NB4 (cell line): ENCODE measurements at places on chromosomes 2 and 18.
A peak's percentile ranks its signal among the peaks of the same experiment; 100 is the strongest.

GRCh38 chr2:29782087-29782486, 139.3 kb downstream of the ALK start:
- DNase-seq = no peak

DNA sequence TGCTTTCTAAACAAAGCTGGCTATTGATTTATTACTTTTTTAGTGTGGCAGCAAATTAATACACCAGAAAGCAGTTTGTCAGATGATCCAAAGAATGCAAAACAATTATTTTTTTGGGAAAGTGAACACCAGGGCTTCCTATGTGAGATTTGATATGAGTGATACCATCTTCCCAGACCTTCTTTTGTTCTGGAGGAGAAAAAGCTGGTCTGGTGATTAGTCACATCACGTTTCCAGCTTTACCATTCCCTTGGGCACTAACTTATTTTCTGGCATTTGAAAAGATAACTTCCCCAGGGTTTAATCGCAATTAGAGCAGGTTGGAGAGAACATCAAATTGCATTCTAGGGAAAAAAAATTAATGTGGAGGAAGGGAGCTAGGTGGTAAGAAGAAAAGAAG, 182.9 kb upstream of the TANK start:
- no peak for DNase-seq

DNA sequence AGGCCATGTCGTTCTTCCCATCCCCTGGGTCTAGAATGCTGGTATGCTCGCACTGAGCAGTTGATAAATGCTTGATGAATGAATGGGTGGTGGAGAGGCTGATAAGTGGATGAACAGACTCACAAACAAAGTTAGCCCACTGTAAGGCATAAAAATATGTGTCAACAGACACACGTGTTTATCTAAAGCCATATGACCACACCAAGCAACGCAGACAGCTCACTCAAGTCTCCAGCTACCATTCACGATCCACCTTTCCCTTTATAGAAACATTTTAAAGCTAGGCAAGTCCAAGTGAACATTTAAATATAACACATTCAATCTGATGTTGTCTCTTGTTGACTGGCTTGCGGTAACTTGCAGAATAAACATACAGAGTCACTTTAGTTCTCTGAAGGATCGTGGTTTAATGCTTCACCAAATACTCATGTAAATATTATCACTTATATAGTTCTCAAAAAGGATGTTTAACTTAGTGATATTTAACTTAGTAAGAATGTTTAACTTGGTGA, 105.5 kb downstream of the NOL10 start:
- DNase-seq = no peak

DNA sequence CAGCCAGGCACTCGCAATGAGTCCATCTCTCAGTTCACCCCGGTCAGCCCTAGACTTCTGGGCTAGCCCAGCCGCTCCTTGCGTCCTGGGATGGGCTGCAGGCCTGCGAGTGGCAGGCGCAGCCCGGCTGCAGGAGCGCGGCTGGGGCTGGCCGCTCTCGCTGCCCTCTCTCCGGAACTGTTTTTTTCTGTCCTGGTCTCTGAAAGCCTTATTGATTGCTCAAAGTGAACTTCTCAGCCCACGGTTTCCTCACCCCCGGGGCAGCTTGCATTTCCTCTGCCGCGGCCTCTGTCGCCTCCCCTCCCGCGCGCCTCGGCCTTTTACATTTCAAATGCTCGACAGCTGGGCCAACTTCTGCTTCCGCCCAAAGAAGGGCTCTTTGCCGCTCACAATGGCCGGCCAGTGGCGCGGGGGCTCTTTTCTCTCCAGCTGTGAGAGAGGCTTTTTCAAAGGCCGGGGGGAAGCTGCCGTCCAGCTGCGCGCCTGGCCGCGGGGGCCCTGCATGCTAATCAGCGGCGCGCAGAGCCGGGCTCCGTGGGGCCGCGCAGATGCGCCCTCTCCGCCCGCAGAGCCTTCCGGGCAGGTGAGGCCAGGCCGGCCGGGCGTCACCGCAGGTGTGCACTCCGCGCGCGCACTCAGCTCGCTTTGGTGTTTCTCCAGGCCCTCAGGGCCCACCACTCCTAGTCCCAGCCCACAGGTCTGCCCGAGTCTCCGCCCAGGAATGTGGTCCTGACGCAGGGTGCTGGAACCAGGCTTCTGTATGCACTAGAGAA, 513.8 kb downstream of the RNF144A start:
- peak; percentile 85 for DNase-seq
